NCI-H446 (cell line): ENCODE measurements at places on chromosomes 11 and 22.

DNA sequence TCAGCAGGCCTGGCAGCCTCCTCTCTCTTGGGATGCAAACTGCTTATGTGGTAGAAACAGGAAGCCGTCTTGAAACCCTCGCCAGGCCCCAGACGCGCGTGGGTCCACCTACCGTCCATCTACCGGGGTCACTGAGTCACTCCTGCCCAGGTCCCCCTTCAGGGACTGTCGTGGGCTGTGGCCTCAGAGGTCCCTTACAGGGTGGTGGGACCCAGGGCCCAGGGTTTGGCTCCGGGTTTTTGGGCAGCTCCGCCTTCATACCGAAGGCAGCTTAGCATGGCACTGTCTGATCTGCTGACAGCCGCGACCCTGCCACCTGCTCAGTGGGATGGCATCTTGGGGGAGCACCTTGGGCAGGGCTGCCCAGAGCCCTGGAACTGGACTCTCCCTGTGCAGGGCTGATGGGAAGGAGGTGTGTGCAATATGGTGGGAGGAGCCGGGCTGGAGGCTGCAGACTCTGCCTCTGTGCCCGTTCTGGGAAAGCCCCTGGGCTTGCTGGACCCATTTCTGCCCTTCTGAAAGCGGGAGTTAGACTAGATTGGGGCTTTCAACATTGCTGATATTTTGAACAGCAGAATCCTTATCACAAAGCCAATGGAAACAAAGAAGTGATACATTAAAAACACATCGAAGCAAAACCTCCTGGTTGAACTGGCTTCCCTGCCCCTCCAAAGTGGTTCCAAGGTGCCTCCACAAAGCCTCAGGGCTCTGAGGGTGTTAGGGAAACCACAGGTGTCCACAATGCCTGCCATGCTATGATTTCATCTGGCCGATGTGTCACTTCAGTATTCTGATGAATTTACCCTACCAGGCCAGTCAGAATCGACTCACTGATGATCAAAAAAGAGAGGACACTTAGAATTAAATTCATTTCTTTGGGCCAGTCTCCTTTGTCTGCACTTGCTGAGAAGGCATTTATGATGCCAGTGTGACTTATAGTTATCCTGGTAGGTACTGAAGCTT, 316.5 kb downstream of the KIRREL3 start:
- no peak for DNase-seq

DNA sequence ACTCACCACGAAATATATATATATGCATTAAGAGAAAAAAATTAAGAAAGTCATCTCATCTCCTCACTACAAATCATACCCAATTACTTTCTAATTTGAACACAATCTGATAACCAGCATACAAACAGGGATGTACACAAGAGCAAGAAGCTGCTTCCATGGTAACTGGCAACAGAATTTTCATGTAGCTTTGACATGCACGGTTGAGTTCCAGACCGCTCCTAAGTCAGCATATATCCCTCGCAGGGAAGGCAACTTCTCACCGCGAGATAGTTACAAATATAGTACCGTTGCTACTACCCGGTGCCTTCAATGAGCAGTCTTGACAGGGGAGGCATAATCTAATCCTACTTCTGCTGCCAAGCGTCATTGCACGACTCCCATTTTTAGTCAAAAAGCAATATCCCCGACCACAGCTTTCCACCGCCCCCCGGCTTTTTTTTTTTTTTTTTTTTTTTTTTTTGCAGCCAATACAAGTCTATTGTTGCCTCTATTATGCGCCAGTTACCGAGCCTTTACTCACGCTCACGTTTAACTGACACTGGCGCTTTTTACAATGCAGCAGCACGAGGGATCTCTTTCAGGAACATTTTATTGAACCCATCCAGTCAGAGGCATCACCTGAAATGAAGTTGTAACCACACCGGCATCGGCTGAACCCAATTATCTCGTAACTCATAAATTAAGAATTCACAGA, 2.2 kb downstream of the CADM1 start:
- DNase-seq, result no peak

GRCh38 chr11:69296890-69297786, 3.2 kb downstream of the MYEOV start:
- no peak for DNase-seq

DNA sequence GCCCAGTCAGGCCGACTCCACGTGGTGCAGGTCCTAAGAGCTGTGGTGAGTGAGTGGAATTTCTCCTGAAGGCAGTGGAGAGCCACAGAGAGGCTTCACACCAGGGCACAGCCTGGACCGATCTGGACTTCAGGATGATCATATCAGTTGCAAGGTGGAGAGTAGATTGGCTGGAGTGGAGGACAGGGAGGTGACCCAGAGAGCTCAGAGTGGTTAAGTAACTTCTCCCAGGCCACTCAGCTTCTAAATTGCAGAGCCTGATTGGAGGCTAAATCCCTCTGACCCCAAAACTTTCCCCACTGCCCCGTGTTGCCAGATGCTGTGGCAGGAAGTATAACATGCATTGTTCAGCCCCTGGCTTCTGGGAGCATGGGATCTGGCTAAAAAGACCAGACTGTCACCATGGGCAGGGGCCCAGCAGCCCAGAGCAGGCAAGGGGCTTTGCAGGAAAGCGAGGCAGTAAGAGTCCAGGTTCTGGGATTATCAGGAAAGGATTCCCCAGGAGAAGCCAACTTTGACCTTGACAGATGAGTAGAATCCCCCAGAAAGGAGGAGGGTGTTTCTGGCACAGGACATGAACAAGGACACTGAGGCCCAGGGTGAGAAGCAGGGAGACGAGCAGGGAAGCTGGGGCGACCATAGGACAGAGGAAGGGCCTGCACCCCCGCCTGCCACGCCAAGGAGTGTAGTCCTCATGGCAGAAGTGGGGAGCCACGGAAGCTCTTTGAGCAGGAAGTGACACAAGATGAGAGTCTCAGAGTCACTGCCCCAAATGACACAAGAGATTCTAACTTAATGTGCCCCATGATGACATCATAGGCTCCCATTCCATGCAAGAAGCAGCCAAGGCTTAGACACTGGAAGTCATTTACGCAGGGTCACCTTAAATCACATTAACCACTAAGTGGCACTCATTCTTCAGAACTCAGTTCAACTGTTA, 4.8 kb downstream of the SLC35C1 start:
- DNase-seq, result no peak

DNA sequence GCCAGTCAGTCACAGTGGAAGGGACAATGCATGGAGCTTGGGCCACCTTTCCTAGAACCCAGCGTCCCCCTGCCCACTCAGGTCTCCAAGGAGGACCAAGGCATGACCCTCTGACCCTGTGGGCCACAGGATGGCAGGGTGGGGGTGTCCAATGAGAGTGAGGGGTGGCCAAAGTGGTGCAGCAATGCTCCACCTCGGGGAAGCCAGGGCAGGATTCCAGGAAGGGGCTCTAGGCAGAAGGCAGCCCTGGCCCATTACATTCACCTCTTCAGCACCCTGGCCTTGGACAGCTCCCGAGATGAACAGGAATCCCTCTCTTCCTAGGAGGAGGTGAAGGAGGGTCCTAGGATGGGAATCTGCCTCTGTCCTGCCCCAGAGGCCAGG, 597.5 kb downstream of the BRD1 start:
- no peak for DNase-seq

DNA sequence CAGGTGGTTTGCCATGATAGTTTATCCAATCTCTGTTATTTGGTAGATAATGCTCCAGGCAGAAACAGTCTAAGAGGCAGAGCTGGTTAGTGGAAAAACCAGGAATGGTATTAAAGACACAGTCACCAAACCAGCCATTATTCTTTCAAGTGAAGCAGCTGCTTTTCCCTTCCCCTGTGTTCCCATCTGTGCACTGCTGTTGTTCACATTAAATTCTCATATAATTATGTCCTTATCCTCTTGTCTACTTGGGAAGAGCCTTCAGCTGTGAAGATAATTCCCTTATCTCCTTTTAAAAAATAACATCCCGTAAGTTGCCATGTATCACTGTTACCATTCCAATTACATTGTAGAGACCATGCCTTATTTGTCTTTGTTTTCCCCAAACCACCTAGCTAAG, 5.2 kb upstream of the TBCEL start:
- no peak for DNase-seq

GRCh38 chr22:20165913-20166312, 15.1 kb upstream of the CCDC188 start:
- DNase-seq, result no peak

DNA sequence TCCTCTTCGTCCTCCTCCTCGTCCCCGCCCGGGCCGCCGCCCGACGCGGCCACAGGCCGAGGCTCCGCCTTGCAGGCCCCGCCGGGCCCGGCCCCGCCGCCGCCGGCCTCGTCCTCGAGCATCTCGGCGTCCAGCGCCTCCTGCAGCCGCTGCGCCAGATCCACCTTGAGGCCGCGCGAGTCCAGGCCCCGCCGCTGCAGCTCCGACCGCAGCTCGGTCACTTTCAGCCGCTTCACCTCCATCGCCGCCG, 417 bp downstream of the HNRNPUL2 start:
- DNase-seq, result no peak

DNA sequence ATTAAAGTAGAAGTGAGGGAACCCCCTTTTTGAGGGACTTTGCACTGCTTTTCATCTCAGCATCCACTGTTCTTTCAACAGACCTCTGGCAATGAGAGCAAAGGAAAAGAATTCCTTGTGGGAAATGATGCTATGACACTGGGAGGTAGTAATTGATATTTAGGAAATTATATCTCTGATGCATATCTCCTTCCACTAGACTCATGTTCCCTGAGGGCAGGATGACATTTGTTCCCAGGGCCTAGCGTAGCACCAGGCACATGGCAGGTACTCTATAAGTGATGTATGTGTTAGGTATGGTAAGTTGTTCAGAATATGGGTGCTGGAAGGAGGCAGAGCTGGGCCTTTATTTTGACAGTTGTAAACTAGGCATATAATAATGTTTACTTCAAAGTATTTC, 142.9 kb downstream of the CCDC81 start:
- no peak for DNase-seq

- DNase-seq, result no peak
Measured at GRCh38 chr11:8720352-8720751, 37.8 kb downstream of the RPL27A start.

DNA sequence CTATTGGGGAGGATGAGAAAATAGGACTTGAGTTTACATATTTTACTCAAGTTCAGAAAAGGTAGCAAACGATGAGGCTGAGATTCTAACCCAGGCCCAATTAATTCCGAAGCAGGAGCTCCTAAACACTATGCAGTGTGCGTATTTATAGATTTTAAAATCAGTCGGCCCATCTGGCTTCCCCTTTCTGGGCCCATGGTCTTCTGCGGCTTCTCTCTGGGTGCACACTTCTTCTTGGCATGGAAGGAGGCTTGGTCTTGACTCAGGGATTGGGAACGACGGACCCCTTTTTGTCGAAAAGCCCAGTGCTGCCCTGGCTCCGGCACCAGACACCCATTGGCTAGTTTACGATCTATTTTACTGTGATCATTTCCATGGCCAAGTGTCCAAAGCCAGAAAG, 1433.8 kb downstream of the BRD1 start:
- DNase-seq, result no peak

DNA sequence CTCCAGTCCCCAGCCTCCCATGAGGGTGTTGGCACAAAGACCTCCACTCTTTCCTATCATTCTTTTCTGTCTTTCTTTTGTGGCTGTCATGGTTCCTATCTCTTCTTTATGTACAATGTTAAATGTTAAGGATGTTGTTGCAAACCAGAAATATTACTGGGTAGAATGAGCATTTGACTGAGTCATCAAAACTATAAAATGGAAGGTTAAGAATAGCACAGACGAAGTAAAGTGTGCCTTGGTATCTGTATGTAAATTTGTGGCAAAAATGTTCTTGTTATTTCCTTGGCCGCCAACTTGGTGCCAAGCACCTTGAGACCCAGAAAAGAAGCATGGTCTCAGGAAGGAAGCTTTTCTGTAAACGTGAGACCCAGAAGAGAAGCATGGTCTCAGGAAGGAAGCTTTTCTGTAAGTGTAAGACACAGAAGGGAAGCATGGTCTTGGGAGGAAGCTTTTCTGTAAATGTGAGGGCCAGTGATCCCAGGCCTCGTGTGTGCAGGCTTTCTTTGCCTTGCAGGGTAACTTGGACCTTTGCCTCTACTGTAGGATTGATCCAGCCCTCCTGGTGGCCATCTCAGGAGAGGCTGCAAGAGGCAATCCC, 6.7 kb upstream of the PKP3 start:
- DNase-seq, result no peak

DNA sequence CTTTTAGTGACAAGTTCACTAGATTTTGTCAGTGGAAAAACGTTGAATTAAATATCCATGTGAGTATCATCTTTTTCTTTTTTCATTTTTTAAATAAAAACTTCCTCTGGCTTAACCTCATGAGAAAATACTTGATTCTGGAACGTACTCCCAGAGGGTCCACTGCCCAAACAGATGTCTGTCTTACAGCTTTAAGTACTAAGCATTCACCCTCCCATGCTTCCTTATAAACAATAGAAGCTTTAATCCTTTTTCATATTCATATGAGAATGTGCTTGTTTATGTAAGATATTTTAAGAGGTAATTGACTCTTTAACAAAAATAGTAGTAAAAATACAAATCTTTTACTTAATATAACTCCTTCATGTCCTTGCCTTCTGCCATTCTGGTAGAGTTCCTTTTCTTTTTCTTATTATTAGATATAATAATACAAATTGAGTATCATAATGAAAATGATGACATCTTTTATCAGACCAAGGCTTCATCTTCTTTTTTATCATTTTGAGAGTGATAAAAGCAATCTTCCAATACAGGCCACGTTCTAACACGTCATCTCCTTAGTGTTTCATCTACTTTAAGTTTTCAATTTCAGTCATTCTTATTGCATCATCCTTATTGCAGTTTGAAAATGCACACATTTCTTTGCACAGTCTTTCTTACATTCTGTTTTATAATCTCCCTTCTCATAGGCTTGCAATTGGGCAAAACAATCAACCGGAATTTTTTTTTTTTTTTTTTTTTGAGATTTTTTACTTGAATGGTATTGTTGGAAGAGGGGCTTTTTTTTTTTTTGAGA, 69.5 kb upstream of the MYO18B start:
- no peak for DNase-seq

- DNase-seq, result no peak
Measured at GRCh38 chr22:34414467-34415440, 494.5 kb upstream of the LARGE1 start.

GRCh38 chr11:62497132-62497801, 49.3 kb downstream of the AHNAK start:
- peak; percentile 13 for DNase-seq

DNA sequence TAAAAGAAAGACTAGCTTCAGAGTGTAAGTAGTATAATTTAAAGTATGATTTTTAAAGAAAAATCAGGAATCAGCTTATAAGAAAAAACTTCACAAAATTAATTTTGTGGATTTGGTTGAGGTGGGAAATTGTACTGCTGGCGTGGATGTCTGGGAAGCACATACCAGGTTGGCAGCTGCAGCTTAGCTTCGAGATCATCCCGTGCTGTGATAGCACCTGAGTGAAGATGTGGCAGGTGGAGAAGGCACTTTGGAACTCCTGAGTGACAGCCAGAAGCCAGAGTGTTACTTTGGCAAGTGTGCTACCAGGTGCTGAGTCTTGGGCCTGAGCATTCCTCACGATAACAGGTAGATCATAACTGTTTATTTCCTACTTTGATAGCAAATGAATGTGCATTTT, 17.7 kb downstream of the ZC3H12C start:
- no peak for DNase-seq

- DNase-seq, result no peak
Measured at GRCh38 chr11:87849216-87849615, 326.0 kb downstream of the RAB38 start.

GRCh38 chr11:106990331-106990730, 27.9 kb downstream of the GUCY1A2 start:
- DNase-seq, result peak; percentile 57

- DNase-seq, result no peak
Measured at GRCh38 chr11:76689313-76690260, 19.0 kb upstream of the LRRC32 start.

GRCh38 chr11:134518616-134519389, 106.8 kb upstream of the B3GAT1 start:
- DNase-seq, result no peak
